ENCODE measurements at places on chromosomes 3 and 15.
A peak's percentile ranks its signal among the peaks of the same experiment; 100 is the strongest.

DNA sequence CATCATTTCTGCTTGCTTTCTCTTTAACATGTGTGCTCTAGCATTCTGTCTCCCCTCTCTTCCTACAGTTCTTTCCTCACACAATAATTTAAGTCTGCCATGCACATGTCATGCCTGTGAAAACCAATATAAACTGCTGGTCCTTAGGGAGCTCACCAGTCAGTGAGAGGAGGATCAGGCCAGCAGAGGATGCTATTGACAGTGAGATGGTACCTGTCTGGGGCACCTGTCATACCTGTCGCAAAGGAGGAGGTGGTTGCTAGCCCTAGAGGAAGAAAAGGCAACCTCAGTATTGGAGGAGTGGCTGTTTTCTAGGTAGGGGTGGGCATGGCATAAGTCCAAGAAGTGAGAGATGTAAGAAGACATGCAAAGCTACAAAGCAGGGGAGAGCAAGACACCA lies 194.6 kb downstream of the GABRG3 start:
- no peak for DNase-seq

DNA sequence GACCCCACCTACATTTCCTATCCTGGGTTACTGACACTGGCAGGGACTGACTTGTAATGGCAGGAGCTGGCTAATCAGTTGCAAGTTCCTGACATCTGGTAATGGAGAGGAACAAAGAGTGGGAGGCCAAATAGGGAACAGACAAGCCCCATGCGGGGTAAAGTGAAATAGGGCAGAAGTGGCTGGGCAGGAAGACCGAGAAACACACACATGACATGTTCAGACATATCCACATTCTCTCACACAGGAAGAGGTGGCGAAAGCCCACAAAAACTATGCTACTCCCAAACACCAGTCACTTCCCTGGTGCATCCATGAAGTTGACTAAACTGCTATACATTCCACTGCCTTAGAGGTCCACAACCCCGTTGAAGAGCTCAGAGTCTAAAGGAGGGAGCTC lies 394.1 kb upstream of the TBL1XR1 start:
- DNase-seq, result no peak

DNA sequence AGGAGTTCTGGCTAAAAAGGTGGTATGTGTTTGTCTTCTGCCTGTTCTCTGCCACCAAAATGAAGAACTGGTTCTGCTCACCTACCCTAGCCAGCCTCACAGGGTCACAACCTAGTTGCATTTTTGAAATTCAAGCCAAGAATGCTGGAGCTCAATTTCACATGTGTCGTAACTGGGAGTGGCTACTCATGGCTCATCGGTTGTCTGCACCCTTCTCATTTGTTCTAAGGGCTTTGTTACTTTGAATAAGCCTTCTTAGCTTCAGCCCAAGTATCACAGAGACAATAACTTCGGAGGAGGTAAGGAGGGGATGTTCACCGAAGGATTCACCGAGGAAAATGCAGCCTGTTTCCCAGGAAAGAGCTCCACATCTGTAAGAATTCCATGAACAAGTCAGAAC lies 134.3 kb upstream of the RARB start:
- no peak for DNase-seq

- DNase-seq, result no peak
Measured at GRCh38 chr3:56048331-56048730, 419.9 kb downstream of the ERC2 start.

GRCh38 chr3:127329631-127330285 lies 41.9 kb upstream of the PRR20G start:
- DNase-seq, result no peak

DNA sequence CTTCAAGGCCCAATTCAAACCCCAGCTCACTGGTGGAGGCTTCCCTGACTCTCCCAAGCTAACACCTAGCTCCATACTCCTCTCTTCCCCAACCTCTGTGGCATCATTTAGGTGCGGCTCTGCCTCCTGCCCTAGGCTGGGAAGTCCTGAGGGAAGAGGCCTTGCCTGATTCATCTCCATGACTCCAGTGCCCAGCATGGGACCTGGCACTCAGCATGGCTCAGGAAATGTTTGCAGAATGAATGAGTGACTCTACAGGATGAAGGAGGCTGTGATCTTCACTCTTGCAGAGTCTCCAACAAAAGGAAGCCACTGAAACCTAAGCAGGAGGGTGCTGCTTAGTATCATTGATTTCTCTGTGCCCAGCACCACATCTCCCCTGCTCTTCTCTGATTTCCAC lies 34.5 kb upstream of the INSYN1 start:
- DNase-seq, result no peak

DNA sequence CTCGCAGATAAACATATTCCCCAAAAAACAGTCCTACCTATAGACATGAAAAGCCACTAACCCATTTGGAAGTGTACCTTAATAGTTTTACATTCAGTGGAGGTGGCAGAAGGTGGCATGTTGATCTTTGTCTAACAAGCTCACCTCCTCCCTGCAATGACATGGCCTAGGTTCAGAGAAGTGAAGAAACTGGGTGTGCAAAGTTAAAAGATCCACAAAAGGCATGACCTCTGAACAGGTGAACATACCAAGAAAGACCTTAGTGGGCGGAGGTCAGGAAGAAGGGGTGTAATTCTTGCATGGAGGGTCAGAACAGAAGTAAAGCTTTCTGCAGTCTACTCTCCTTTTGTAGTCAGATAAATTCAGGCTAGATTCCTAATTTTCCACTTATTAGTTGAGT lies 822 bp downstream of the MRPL3 start:
- DNase-seq, result peak; percentile 3

DNA sequence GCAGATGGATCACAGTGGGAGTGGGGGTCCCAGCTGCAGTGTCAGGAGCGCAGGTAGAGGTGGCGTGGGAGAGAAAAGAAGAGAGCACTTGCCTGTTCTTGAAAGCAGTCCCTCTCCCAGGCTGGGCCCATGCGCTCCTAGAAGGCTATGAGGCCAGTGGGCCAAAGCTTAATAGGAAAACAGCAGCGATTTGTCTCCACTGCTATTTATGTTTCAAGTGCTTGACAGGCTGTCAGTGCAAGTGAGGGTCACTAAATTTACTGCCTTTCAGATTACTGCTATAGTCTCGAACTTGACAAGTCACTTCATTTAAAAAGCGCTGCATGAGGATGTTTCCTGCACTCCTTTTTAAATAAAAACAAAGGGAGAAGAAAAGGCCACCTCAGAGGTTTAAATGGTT lies 239.5 kb downstream of the GAP43 start:
- DNase-seq, result no peak

- no peak for DNase-seq
Measured at GRCh38 chr3:88311826-88312225, 162.1 kb downstream of the C3orf38 start.

DNA sequence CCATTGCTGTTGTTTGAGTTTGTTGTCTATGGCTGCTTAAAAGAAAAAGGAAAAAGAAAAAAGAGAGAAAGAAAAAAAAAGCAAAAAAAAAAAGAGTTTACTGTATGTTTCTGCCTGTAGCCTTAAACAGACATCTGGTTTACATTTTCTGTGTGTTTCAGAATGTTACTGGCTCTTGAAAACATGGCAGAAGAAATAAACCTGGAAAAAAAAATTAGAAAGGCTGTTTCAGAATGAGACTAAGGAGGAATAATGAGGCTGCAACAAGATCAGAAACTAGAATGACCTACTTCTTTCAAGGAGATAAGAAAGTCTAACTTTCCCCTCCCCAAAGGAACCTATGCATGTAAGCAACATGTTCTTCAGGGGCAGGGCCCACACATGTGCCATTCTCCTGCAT lies 292.1 kb downstream of the DIPK2A start:
- DNase-seq, result no peak

- DNase-seq, result no peak
Measured at GRCh38 chr3:18725668-18726407, 300.7 kb upstream of the SATB1 start.

- DNase-seq, result peak; percentile 24
Measured at GRCh38 chr15:71332431-71333004, 217.2 kb downstream of the THSD4 start.

- DNase-seq, result no peak
Measured at GRCh38 chr15:39846108-39846507, 63.5 kb upstream of the FSIP1 start.

GRCh38 chr3:43718296-43718695 lies 27.6 kb downstream of the ABHD5 start:
- DNase-seq, result no peak

- DNase-seq, result no peak
Measured at GRCh38 chr3:125024817-125025216, 31.0 kb downstream of the HEG1 start.

DNA sequence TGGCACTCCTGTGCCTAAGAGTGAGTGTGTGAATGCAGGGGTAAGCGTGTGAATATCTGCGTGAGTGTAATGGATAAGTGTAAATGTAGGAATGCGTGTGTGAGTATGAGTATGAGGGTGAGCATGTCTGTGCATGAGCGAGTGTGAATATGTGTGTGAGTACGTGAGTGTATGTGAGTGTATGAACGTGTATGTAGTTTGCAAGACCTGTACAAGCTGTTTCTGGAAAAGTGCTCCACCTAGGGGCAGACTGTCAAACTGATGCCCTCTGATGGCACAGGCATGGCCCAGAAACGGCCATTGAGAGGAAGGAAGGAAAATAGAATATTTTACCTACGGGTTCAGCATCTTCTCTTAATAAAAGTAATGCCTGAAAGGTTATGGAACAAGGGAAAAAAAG lies 24.4 kb upstream of the FRMD4B start:
- DNase-seq, result peak; percentile 69

DNA sequence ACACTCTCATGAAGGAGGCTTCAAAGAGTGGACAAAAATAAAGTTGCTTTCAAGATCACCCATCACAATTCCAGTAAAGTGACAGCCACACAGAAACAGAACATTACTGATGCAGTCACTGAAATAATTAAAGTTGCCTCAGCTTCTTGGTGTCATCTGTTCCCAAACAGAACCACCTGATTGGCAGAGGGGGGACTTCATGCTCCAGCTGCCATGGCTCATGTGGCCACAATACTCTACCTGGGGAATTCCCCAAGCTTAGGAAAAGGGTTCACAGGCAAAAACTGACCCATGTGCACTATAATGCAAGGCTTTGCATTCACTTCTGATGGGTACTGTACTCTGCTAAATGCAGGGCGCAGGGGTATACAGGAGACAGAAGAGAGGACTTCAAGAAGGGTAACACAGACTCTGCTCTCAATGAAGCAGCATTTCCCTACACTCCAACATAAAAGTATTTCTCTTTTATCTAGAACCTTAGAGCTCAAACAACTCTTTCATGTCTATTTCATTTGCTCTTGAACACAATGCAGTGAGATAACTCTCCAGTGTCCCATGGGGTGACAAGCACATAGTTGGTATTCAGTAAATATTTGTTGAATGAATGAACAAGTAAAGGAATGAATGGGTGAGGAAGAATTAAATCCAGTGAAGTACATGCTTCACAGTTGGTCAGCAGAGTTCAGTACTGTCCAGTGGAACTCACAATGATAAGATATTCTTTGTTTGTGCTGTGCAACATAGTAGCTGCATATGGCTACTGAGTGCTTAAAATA lies 8.6 kb upstream of the CTNNB1 start:
- DNase-seq, result no peak

DNA sequence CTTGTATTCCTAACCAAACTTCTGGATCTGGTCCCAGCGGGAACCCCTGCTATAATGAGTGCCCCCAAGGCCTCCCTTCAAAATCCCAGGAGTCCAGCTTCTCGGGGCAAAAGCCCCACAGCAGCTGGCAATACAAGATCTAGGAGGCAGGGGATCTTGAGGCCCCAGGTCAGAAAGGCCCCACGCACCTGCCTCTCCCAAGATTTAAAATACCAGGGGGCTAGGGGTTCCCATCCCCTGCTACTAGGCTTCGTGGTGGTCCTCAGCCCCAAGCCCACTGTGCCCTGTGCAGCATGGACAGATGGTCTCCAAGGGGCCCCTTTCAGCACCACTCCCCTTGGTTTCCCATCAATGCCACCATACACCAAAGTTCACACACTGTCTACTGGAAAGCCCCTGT lies 15.8 kb upstream of the CYP11A1 start:
- DNase-seq, result no peak

- DNase-seq, result no peak
Measured at GRCh38 chr15:77991029-77991406, 86.5 kb downstream of the TBC1D2B start.

- peak; percentile 59 for DNase-seq
Measured at GRCh38 chr3:30505866-30506520, 100.4 kb upstream of the TGFBR2 start.

DNA sequence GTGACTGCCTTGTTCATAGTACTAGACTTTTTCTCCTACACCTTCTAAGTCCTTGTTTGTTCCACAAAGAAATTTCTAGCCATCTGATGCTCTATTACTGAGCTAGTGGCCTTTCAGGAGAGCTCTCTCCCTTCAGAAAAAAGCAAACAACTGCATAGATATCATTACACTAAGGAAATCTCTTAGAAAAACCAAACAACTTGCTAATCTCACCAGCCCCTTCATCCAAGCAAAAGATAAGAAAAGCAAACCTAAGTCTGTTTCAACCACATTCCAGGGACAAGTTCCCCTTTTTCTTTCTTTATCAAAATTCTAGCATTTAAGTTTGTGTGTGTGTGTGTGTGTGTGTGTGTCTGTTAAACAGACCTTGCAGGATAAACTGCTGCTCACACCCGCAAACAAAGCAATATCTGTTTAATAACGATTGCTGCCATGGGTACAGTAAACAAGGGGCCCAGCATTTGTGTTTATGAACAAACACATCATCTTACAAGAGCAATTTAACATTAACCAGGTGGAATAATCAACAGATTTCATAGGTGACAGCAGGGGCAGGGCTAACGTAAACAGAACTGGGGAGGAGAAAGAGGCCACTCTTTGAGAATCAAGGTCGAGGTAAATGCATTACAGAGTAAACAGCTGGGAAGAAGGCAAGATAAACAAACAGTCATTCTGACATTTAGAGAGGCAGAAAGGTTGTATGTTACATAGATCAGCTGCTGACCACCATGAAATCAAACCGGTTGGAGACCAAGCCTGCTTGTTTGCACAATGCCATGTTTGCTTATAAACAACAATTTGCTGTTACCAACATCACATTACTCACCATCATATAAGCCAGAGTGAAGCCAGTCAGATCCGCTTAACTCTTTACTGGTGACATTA lies 375.1 kb downstream of the FOXP1 start:
- peak; percentile 85 for DNase-seq

DNA sequence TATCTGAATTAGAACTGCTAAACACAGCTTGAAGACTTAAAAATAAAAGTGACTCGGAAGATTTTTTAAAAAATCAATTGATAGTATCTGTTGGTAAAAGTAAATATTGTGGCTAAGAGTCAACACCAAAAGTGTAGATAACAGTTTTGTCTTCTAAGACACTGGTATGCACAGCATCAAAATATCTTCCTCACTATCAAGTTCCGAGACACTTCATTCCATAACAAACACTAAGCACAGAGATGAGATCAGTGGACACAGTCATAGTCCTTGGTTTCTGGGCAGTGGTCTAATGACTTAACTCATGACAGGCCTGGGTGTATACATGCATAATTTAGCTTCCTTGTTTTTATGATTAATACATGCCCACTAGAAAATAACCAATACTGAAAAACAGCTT lies 63.2 kb downstream of the PXYLP1 start:
- DNase-seq, result peak; percentile 78

DNA sequence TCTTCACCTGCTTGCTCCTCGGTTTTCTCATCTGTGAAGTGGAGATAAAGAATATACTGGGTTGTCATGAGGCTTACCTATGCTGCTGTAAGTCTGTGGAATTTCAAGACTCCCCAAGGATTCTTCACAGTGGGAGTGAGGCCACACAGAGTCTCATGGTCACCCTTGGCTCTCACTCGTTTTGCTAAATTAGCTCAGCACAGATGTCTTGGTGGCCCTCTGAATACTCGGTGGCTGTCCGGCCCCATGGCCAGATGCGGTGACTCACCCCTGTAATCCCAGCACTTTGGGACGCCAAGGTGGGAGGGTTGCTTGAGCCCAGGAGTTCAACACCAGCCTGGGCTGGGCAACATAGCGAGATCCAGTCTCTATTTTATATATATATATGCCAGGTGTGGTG lies 5.0 kb upstream of the CHCHD6 start:
- DNase-seq, result no peak
